Inflammatory macrophage treated with lipopolysaccharide for 4 hours (primary cell): ENCODE measurements at places on chromosomes 12 and 14.

- no peak for DNase-seq
Observed at GRCh38 chr14:51394804-51395203, 154.8 kb downstream of the TMX1 start.

GRCh38 chr12:100668945-100669536 is 95.6 kb downstream of the GAS2L3 start:
- DNase-seq: peak; percentile 60

DNA sequence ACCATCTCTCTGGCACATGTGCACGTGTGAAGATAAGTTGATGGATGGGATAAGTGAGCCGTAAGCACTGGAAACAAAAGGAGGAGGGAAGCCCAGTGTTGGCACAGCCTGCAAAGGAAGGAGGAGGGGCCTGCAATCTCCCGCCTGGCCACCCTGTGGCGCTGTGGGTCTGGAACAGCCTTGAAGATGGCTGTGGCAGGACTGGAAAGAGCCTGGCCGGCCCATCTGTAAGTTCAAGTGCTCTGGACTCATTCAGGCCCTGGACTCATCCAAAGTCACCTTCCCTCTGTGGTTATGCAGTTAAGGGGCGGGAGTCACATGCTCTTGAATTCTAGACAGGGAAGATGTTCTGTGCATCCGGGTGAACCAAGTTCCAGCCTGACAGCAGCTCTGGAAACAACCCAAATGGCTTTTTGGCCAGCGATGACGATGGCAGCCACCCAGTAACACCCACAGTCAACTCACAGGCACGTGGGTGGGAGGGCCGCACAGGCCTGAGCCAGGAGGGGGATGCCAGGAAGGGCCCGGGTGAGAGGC is 50.4 kb downstream of the CHGA start:
- peak; percentile 40 for DNase-seq

GRCh38 chr12:18320036-18320617 is 58.8 kb downstream of the PIK3C2G start:
- peak; percentile 32 for DNase-seq

DNA sequence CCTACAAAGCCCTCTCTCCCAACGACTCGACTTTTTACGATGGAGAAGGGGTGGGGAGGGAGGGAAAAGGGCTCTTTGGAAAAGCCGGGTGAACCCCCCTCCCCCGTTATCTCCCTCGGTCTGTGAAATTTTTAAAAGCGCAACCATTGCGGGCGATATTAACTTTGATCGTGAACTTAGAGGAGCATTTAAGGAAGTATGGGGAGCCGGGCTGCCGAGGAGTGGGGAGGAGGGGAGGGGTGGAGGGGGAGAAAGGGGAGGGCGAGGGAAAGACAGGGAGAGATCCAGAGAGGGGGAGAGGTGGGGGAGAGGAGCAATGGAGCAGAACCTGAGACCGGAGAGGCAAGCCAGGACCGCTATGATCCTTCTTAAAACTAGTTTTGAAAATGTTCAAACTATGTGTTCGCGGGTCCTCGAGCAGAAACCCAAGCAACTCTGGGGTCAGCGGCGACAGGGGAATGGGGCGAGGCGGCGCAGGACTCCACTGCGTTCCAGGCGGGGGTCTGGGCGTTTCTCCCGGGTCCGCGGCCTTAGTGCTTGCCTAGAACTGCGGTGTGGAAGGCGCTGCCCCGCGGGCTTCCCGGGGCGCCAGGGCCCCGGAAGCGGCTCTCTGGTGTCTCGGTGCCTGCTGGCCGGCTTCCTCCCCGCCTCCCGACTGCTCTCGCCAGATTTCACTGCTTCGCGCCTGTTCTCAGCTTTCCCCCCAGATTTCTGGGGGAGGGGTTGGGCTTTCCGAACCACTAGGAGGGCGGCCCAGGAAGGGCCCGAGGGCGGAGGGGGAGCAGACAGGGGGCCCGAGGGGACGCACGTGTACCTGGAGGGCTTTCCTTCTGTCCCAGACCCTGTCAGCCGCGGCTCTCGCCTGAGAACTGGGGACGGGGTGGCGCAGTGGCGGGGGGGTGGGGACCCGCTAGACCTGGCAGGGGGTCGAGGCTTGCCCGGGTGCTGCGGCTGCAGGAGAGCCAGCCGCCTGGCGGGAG is at the start of gene HOTAIR:
Gene HOTAIR (minus strand): TSS at position 871 of the 980 bp plus-strand sequence.
- no peak for DNase-seq

GRCh38 chr12:90939382-90939781 is 15.6 kb downstream of the CCER1 start:
- no peak for DNase-seq

GRCh38 chr12:34186492-34186891 is 164.2 kb downstream of the ALG10 start:
- DNase-seq: no peak

DNA sequence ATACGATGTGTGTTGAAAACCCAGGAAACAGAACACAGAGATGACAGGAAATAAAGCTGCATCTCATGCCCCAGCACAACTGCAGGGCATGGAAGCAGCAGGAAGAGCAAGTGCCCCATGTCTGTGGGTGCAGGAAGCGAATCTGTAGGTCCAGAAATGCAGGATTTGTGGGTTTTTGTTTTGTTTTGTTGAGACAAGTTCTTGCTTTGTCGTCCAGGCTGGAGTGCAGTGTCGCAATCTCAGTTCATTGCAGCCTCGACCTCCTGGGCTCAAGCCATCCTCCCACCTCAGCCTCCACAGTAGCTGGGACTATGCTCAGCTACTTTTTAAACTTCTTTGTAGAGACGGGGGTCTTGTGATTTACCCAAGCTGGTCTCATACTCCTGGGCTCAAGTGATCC is 6.2 kb upstream of the RPS6KL1 start:
- no peak for DNase-seq

DNA sequence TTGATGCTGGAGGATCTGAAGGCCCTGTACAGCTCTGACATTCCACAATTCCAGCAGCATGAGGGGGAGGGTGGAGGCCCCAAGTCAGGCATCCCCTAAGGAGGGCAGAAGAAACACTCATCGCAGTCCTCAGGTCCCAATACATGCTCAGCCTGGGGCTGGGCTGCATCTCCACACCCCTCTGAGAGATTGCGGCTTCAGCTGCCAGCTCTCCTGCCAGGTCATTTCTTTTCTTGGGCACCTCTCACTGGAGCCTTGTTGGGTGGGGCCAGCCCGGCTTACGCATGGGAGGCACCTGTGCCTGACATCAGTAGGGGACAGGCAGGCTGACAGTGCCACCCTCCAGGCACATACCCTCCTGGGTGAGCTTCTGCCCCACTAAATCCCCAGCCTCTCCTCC is 89.8 kb downstream of the DICER1 start:
- no peak for DNase-seq

DNA sequence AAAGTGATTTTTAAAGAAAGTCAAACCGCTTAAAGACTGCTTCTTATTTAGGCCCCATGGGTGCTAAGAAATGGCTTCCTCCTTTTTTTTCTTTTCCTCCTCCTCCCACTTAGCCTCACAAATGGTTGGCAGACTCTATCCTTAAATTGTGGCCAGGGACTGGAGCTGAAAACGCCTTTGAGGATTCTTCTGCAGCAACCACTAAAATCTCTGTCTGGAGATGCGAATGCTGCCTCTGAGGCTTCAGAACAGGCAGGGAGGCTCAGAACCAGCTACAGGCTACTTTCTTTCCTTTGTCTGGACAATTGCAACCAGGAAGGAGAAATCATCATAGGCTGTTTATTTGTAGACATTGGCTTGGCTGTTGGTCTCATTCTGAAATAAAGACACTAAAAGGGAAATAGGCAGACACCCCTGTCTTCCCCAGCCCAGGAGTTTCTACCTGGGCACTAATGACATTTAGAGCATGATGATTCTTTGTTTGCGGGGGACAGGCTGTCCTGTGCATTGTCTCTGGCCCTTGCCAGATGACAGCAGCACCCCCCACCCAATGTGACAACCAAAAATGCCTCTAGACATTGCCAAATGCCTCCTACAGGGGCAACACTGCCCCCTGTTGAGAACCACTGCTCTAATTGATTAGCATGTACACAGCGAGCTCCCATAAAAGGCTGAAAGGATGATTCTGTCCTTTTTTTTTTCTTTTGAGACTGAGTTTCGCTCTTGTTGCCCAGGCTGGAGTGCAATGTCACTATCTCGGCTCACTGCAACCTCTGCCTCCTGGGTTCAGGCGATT is 50.3 kb downstream of the MAP1LC3B2 start:
- peak; percentile 33 for DNase-seq

DNA sequence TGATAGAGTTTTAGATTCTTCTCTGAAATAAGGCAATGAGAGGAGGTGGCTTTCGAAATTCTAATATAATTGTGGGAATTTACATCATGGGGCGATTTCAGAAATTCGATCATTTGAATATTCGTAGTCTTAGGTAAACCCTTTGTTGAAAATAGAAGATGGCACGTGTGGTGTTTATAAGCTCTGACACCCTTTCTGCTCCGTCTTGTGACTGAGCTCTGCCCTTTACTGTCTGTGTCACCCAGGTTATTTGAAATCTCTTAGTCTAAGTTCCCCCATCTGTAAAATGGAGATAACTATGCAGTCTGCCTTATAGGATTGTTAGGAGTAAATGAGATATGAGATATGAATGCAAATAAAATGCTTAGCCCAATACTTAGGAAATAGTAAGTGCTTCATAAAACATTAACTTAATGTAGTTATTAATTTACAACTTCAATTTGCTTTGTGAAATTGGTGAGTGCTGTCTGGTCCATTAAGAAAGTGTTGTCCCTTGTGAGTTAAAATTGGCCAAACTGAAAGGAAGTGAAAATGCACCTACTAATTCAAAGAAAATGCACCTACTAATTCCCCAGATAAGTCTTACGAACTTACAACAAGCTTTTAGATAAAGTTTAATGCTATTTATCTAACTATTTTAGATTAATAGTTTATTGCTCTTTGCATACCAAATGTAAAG is 1.5 kb downstream of the BMAL2 start:
- DNase-seq: peak; percentile 42

DNA sequence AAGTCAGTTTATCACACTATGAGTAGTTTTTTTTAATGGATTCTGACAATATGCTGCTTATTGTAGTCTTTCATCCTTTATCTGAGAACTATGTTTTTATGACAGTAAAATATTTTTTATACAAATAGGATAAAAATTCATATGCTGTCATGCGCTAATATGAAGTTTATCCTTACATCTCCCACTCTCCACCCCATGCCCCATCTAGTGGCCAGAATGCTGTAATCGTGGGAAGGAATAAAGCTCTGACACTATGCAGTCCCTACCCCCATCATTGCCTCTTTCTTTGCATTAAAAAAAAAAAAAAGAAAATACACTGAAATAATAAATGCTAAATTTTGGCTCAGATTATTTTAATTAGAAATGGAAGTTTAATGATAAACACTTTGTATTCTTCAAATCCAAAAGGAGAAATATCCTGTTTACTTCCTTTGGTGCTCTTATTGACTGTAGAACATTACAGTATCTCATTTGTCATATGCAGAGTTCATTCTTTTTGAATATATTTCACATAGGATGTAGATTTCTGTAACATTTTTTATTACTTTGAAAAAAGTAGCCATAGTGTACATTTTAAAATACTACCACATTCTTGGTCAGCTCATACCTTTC is 145.9 kb upstream of the SLCO1C1 start:
- peak; percentile 6 for DNase-seq

DNA sequence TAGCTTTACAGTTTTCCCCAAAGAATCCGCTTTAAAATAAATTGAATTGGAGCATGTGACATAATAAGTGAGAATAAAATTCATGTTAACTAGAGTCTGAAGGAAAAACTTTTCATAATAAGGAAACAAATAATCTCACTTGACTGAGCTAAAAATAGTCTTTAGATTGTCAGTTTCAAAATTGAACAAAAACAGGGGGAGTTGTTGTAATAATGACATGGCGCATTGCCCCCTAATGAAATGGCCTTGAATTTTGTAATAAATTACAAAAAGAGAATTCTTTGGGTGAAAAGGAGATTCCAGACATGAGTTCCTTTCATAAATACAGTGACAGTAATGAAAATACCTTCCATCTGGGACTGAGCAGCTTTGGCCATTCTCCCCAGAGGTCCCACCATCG is 178.6 kb downstream of the EFCAB11 start:
- peak; percentile 53 for DNase-seq

- DNase-seq: no peak
Observed at GRCh38 chr14:100734031-100734990, 7.6 kb downstream of the DLK1 start.

GRCh38 chr12:88570103-88570502 is 10.2 kb downstream of the KITLG start:
- no peak for DNase-seq

GRCh38 chr12:103386451-103386850 is 109.3 kb downstream of the C12orf42 start:
- DNase-seq: no peak
